ENCODE measurements at places on chromosomes 2 and 18.

DNA sequence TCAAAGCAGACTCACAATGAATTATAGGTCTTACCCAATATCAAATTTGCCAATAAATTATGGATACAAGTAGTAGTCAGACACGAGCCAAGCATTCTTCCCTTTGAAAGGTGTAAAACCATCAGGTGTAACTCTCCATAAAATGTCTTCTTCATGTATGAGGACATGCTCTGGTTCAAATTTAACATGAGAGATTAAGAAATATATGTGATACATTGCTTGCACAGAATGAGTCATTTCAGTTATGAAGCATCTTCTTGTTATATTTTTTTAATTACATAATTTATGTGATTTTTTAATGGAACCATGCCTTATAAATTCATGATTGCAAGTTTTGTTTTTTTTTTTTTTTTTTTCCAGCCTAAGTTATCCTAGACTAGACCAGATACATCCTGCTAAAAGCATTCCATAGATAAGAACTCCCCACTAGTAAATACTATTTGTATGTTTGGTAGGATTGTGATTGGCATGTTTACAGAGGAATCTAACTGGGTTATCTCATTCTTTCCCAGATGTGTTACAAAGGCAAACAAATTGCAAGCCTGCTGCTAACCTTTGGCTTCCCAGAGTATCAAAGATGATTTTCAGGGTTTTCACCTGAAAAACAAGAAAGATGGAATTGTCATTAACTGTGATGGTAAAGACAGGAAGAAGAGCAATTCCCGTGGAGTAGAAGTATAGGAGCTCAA lies 621.9 kb downstream of the XIRP2 start:
- DNase-seq, result no peak

- DNase-seq, result no peak
Measured at GRCh38 chr2:35708411-35708923, 647.1 kb upstream of the CRIM1 start.

DNA sequence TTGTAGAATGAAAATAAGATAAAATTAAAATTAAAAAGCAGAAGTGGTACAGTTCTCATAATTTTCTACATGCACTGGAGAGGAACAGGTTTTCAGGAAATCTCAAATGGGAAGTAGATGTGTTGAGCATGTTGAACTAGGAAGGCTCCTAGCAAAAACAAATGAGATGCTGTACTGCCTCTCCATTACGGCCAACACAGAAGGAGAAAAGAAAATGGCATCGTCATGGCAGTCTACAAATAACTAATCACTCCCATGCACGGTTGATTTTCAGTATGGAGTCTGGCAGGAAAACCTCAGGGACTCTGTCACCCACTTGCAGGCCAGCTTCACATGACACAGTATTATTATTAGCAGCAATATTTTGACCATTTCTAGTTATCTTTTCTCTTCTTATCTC lies 278.7 kb downstream of the NRXN1 start:
- no peak for DNase-seq

GRCh38 chr2:234135750-234136221 lies 85.3 kb downstream of the SPP2 start:
- peak; percentile 22 for DNase-seq

- no peak for DNase-seq
Measured at GRCh38 chr2:101106453-101107181, 44.6 kb downstream of the TBC1D8 start.

DNA sequence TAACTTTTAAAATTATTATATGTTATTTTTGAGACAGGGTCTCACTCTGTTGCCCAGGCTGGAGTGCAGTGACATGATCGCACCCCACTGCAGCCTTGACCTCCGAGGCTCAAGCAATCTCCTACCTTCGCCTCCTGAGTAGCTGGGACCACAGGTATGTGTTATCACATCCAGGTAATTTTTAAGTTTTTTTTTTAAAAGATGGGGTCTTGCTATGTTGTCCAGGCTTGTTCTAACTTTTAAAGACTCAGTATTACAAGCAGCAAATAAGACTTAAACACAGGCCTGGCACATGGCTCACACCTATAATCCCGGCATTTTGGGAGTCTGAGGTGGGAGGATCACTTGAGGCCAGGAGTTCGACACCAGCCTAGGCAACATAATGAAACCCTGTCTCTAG lies 101.2 kb downstream of the ASXL2 start:
- no peak for DNase-seq

DNA sequence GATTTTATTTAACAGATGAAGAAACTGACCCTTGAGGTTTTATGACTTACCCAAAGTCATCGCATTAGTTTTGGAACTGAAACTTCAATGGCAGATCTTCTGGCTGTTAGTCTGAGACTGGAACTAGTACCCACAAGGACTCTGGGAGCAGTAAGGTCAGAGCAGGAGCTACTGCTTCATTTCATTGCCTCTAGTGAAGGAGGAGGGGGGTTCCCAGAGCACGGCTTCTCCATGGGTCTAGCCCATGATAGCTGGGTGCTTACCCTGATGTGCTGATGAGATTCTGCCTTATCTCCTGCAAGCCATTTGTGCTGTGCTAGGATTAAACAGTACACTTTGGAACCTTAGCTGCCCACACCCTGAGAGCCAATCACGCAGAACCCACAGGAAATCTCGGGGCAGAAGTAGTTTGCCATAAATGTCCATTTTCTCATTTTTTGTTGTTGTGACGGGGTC lies 5.4 kb upstream of the RNASEH1 start:
- DNase-seq, result peak; percentile 44

DNA sequence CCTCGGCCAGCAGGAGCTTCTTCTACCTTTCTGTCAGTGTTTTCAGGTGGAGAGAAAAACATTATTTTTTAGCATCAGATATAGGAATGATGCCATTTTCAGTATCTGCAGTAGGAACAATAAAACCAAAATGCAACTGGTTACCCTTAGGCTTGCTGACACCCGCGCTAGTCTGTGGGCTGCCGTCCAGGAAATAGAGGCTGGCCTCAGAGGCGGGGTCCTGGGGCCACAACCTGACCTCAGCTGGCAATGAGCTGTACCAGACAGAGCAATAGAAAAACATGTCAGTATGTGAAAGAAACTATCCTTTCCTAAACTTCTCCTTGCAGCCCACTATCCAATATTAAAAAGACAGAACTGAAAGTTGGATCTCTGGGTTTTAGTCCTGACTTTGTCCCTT lies 4.6 kb upstream of the ST6GAL2 start:
- no peak for DNase-seq

DNA sequence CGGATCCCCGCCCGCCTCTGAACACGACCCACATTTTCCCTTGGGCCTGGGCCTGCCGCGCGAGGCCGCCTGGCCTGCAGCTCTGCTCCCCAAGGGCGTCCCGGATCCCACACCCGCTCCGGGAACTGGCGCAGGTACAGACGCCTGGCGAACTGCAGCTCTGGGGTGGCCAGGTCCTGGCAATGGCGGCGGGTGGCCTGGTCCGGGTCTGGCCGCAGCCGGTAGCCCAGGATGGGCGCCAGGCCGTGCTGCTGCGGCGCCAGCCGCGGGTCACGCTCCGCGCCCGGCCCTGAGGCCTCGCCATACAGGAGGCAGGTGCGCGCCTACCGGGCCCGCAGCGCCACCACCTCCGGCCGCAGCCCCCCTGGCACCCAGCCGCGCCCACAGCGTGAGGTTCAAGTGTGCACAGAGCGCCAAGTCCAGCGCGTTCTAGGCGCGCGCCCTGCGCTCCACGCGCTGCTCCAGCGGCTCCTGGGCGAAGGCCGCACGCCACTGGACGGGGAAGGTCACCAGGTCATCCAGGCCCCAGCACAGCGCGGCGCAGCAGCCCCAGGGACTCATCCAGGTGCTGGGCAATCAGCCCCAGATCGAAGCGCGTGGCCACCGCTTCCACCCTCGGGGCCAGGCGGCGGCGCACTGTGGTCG lies 9.5 kb downstream of the AQP12A start:
- no peak for DNase-seq

GRCh38 chr2:128196471-128196931 lies 105.5 kb downstream of the UGGT1 start:
- DNase-seq, result peak; percentile 8

GRCh38 chr2:218980735-218981389 lies 4.1 kb downstream of the FEV start:
- no peak for DNase-seq

DNA sequence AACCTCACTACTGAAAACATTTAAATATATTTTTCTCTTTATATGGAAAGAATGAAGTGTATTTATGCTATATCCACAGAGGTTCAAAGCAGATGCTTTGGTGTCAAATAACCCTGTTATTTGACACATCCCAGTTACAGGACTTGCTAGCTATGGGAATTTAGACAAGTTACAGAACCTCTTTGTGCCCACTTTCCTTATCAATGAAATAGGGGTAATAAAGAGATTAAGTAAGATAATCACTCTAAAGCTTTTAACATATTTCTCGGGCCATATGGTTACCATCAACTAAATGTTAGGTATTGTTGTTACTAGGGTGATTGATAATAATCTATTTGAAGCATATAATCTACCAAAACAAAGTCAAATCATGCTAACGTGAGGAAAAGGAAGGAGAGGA lies 1660.6 kb upstream of the NXPH2 start:
- DNase-seq, result no peak

- DNase-seq, result no peak
Measured at GRCh38 chr2:25339211-25339674, 2.5 kb downstream of the DNMT3A start.

- no peak for DNase-seq
Measured at GRCh38 chr18:34543356-34543755, 166.7 kb upstream of the DTNA start.

DNA sequence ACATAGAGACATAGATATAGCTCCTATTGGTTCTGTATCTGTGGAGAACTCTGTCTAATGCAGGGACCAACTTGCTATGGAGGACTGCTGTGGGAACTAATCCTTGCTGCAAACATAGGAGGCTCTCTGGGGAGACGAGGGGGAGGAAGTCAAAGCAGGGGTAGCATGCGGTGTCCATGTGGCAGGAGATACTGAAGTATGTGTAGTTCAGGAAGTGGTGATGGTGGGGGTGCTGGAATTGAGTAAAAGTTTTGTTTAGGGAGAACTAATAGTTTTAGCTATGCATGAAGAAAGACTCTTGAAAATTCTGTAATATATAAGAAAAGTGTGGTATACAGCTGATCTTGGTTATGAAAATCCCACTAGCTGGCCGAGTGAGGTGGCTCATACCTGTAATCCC lies 62.0 kb downstream of the ANKRD44 start:
- no peak for DNase-seq

DNA sequence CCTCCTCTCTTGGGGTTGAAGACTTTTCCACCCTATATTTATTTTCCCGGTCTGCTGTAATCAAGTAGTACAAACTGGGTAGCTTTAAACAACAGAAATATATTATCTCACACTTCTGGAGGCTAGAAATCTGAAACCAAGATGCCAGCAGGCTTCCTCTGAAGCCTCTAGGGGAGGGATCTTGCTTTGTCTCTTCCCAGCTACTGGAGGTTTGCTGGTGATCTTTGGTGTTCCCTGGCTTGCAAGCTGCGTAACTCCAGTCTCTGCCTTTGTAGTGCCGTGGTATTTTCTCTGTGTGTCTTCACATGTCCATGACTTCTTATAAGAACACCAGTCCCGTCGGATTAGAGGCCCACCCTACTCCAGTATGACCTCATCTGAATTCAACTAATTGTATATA lies 44.4 kb downstream of the MYO3B start:
- DNase-seq, result no peak

- peak; percentile 15 for DNase-seq
Measured at GRCh38 chr2:44838116-44838790, 103.2 kb upstream of the SIX3 start.

DNA sequence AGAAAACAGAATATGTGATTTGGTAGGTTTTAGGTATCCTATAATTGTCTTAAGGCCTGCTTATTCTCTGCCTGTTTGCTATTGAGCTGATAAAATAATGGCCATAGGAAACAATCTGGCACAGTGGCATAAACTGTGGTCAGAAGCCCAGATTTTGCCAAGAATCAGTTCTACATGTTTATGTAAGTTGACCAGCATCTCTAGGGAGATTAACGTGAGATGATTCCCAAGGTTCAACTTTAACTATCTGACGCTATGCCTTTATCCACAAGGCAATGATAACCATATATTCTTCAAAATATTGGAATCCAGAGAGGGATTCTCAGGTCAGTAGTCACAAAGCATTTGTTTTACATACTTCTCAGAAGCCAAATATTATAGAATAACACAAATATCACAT lies 25.6 kb downstream of the AP1S3 start:
- DNase-seq, result no peak

- no peak for DNase-seq
Measured at GRCh38 chr2:219876931-219877330, 249.5 kb downstream of the SLC4A3 start.

DNA sequence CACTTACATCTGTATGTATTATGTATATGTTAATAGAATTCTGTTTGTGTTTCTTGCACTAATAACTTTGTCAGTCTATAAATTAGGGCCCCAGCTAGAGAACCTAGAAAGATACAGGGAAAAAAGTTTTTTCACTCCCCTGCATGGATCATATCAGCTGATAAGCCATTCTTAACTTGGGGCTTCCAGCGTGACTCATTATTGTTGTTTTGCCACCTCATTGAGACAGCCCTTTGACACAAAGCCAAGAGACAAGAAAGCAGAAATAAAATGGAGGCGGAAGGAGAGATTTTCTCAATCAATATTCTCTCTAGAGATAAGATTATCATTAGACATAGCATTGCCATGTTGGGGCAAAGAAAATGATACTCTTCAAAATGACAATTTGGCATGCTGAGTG lies 93.4 kb downstream of the AKAIN1 start:
- no peak for DNase-seq

DNA sequence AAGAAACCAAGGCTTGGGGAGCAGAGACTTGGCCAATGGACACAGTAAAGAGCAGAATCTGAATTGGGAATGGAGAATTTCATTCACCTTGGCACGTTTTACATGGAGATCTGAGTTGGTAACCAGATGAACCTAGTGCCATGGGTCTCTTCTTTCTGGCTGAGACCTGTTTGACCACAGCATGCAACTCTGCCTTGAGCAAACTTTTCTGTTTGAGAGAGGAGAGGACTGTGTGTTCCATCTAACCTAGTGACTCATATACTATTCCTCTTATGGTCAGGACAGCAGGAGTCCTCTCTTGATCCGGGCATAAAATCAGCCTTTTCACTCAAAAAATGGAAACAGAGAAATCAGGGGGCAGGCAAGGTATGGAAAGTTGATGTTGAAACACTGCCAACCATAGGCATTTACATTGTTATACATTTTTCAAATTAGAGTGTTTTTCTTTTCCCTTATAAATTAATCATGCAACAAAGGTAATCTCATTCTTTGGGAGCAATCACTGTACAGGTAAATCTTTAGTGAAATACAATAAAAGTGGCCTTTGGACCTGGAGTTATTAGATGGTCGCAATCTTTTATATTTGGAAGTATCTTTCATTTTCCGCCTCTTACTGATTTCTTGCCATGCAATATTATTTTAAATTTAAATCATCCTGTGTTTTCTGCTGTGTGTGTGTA lies 86.7 kb downstream of the NRP2 start:
- no peak for DNase-seq

- DNase-seq, result no peak
Measured at GRCh38 chr2:213545481-213545880, 261.2 kb downstream of the SPAG16 start.

- DNase-seq, result no peak
Measured at GRCh38 chr18:78908462-78909260, 71.0 kb upstream of the SALL3 start.
